Bronchial epithelial cell (primary cell): ENCODE measurements at places on chromosomes 5 and 9. TPM values are rescaled to one million over a fixed set of nuclear protein-coding genes. Genes with fewer than 3 reads are reported as not detected.

The SH3RF2 gene
- 3.7 and 6.3 TPM in 2 replicates for total RNA-seq

The OSTF1 gene
- 71.1 and 103 TPM in 2 replicates for total RNA-seq

The TXNDC8 gene
- not detected in 2 replicates for total RNA-seq

The CATSPER3 gene
- total RNA-seq = under 0.01 and 0.26 TPM in 2 replicates

The C5orf63 gene
- 4.5 and 5.9 TPM in 2 replicates for total RNA-seq

The ENDOG gene
- 36.6 and 54.0 TPM in 2 replicates for total RNA-seq

The SIT1 gene
- not detected in 2 replicates for total RNA-seq

The MSX2 gene
- not detected in 2 replicates for total RNA-seq

The NOXA1 gene
- total RNA-seq = 0.53 and 2.3 TPM in 2 replicates

The SLC12A7 gene
- 10.3 and 14.5 TPM in 2 replicates for total RNA-seq

The IL5 gene
- not detected in 2 replicates for total RNA-seq

The C1QTNF2 gene
- total RNA-seq = not detected in 2 replicates

The CER1 gene
- total RNA-seq = not detected in 2 replicates

The FRMD3 gene
- total RNA-seq = under 0.01 and 0.51 TPM in 2 replicates

The GFI1B gene
- total RNA-seq = not detected in 2 replicates

The CCDC192 gene
- total RNA-seq = not detected in 2 replicates

The ANKH gene
- total RNA-seq = 11.1 and 12.9 TPM in 2 replicates

The PCDHB10 gene
- 0.13 and 0.26 TPM in 2 replicates for total RNA-seq

The SLCO6A1 gene
- total RNA-seq = under 0.01 TPM in 1 of 2 replicates, not detected in the other

The WHRN gene
- 0.53 and 0.77 TPM in 2 replicates for total RNA-seq

The AJM1 gene
- total RNA-seq = 1.1 and 1.8 TPM in 2 replicates

The CCIN gene
- not detected in 2 replicates for total RNA-seq
